T-helper 17 cell (primary cell): ENCODE measurements at places on chromosomes 2 and 18.

- DNase-seq = no peak
Observed at GRCh38 chr2:56801214-56801613, 617.4 kb downstream of the CCDC85A start.

GRCh38 chr18:7681298-7681697 lies 114.2 kb downstream of the PTPRM start:
- no peak for DNase-seq

DNA sequence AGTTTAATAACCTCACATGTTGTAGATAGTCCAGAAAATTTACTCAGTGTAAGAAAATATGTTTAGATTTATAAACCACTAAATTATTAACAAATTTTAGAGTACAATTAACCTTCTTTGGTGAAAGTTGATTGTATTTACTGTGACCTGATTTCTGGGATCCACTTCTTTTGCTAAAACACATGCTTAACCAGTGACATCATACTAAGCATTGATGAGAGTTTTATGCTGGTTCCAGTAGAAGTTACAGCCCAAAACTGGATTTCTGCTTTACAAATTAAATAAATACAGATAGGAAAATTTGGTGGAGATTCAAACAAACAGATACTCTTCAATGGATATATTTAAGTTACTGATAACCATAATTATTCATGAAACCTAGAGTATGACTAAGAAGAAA lies 40.9 kb downstream of the RBBP8 start:
- no peak for DNase-seq

DNA sequence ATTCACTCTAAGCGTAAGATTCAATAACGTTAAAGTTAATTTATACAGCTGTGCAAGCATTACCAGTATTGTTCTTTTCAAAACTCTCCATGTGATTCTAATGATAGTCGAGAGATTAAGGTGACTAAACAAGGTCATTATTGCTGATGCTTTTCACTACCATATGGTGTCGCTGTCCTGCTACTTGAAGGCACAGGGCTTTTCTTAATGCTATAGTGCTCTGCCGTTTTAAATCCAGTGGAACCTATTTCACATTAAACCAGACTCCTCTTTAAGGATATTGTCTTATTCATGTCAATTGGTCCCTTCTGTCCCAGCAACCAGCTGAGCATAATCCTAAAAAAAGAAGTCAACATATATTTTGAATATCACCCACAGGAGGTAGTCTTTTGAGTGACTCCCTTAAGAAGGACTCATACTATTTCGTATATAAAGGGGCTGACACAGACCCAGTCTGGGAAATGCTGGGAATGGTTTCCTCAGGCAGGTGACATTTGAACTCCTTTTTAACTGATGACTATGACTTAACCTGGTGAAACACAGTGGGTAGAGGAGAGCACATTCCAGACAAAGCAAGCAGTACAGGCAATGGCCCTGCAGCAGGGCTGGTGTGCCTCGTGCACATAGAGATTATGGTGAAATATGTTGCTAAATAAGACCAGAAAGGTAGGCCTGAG lies 53.9 kb upstream of the CYTIP start:
- no peak for DNase-seq
